Fibroblast of the aortic adventitia (primary cell): ENCODE measurements at places on chromosomes 2 and 18. TPM values are rescaled to one million over a fixed set of nuclear protein-coding genes. Genes with fewer than 3 reads are reported as not detected.

MROH2A gene
- total RNA-seq: under 0.01 TPM in 1 of 2 replicates, not detected in the other

DSG1 gene
- not detected in 2 replicates for total RNA-seq

CENPA gene
- 9.2 TPM in 1 of 2 replicates, not detected in the other for total RNA-seq

BOLL gene
- not detected in 2 replicates for total RNA-seq

RTKN gene
- 12.0 and 15.7 TPM in 2 replicates for total RNA-seq

KIAA2012 gene
- not detected in 2 replicates for total RNA-seq

NEB gene
- 0.27 and 0.41 TPM in 2 replicates for total RNA-seq

CYRIA gene
- total RNA-seq: 0.54 and 5.6 TPM in 2 replicates

ST6GAL2 gene
- 0.09 and 0.16 TPM in 2 replicates for total RNA-seq

M1AP gene
- total RNA-seq: not detected in 2 replicates

AMER3 gene
- total RNA-seq: not detected in 2 replicates

SH3RF3 gene
- 2.1 and 8.4 TPM in 2 replicates for total RNA-seq

ATP6V1C2 gene
- not detected in 2 replicates for total RNA-seq
